ENCODE measurements at places on chromosomes 11 and 22.

DNA sequence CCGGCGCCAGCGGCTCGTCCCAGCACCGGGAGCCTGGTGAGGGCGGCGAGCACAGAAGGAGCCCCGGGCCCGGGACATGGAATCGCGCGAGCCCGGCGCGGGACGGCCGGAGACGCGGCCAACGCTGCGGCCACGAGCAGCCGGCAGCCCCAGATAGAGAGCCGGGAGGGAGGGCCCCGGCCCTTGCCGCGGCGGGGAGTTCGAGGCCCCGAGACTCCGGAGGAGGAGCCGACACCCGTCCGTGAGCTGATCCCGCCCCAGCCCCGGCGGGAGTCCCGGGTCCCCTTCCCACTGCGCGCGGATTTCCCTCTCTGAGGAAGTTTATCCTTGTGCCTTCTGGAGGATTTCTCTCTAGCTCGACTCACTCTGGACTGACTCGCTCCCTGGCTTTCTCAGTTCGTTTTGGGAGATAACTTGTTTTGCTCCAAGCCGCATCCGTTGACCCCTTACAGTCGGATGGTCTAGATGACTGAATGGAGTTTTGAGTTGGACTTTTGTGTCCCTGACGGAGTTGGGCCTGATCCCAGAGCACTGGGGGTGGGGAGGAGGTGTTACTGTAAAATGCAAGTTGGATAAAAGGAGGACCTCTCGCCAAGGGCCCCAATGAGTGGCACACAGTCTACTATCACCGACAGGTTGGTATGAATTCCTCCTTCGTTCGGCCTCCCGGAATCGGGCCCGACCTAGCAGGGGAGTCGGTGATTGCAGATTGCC is 585 bp downstream of the ARHGEF12 start:
- DNase-seq: no peak

DNA sequence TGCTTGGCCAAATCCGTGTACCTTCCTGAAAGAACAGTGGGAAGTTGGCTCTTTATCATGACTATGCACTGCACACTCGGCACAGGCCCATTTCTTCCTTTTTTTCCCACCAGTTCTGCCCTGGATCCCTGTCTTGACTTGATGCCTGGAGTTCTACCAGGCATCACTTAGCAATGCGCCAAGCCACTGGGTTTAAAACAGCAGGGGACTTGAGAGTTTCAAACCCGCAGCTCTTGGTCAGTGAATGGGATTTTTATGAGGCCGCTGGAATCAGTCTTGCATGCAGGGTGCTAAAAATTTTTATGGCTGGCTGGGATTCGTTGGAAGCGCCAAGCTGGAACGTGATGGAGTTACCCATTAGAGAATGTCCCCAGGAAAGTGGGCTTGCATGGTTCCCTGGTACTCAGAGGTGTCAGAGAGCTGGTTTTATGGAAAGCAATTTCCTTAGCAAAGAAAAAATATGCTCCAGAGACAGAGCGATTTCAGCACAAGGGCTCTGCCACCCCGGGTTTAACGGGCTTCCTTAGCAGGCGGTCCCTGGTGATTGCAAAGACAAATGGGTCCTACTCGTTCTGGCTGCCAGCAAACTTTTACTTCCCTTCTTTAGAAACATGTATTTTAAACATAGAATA is 432.9 kb downstream of the TENM4 start:
- no peak for DNase-seq

DNA sequence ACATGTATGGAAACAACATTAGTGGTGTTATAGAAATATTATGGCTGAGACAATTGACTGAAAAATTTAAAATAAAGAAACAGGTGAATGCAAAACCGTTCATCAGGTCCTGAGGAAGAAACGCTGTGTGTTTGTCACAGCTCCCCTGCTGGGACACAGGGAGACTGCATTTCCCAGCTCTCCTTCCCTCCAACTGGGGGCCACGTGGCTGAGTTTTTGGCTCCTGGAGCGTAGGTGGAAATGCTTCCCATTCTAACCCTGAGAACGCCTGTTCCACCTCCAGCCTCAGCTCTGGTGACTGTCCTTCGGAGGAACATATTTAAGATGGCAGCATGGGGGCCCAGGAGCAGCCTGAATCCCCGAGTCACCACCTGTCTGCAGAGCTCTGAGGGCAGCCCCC is 398.6 kb downstream of the BRD1 start:
- no peak for DNase-seq

- no peak for DNase-seq
Observed at GRCh38 chr11:2121227-2122130, 17.7 kb downstream of the IGF2 start.

- DNase-seq: no peak
Observed at GRCh38 chr11:69447786-69448185, 33.7 kb upstream of the LINC01488 start.

- no peak for DNase-seq
Observed at GRCh38 chr11:110298301-110298765, 1.9 kb upstream of the RDX start.

DNA sequence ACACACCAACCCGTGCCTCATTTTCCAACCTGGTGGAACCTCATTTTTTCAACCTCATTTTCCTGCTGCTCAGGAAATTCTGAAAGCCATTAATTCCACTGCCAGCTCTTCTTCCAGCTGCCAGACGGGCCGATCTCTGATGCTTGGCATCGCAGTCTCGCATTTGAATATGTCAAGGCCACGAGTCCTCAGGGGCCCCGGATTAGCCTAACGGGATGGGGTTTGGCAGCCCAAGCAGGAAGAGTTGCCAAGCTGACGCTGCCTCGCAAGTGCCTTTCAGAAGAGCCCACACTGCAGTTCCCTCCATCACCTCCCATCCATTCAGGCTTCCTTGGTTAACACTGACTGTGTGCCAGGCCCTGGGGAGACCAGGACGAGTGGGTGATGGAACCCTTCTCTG is 8.7 kb downstream of the RASD2 start:
- no peak for DNase-seq

GRCh38 chr11:66564538-66564937 is 3.9 kb downstream of the CTSF start:
- no peak for DNase-seq

DNA sequence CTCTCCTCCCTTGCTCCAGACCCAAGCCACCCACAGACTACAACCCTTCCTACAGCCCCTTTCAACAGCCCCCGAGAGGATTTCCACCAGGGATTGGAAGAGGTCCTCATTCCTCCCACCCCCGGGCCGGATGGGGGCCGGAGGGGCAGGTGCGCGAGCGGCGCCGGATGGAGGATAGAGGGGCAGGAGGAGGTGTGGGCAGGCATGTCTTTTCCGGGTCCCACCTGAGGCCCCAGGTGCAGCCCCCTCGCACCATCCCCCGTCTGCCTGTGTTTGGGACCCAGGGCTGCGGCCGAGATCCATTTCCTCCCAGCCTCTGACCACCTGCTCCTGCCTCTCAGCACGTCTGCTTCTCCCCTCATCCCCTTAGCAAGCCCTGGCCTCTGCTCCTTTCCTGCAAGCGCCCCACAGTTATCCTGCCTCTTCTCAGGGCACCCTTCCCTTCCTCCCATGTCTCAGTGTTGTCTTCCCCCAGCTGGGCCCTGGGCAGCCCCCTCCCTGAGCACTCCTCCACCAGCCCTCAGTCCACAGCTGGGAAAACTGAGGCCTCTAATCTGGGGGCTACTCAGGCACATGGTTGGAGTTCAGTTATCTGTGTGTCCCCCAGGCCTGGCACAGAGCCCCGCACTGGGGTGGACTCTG is 19.3 kb upstream of the CBX7 start:
- no peak for DNase-seq

DNA sequence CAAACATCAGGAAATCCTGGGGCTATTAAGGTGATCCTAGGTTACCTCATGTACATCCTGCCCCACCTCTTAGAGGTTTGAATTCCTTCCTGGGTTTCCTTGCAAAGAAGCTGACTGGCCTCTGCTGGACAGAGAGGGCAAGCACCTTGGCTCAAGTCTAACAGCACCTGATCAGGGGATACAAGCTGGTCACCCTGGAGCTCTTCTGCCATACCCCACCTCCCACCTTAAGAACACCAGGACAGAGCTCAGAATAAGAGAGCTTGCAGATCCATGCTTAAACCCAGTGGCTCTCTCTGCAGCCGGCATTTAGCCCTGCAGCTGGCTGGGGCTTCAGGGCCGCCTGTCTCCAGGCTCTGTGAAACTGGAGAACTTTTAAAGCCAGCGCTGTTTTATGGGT is 386.6 kb upstream of the NARS2 start:
- no peak for DNase-seq

DNA sequence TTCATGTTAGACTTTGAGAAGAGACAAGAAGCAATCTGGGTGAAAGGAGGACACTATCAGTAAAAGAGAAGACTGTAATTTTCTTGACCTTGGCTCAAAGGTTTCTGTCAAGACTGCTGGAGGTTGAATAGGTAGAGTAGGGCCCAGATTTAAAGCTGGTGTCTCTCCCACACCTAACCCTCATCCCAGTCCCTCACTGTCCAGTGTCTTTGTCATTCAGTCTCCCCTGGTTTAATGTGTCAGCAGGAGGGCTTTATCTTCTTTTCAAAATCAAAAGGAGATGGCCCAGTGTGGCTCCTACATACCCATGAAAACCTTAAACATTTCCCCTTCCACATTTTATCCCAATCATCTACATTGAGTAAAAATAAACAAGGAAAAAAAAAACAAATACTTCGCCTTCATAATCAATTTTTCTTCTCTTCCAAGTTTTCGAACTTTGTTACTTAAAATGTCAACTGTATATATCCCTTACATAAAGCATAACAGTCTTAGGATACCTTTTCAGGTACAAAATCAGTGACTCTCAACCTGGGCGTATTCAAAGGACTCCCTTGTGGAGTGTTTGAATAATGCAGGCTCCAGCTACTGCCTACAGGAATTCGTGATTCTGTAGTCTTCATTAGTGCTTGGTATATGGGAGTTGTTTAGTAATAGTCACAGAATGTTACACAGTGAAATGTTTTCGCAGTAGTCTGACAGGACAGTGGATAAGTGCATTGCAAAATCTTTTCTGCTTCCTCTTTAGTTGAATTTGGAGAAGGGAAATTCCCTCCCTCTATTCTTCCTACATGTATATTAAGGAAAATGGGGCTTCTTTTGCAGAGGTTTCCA is 87.2 kb downstream of the FAT3 start:
- DNase-seq: no peak

DNA sequence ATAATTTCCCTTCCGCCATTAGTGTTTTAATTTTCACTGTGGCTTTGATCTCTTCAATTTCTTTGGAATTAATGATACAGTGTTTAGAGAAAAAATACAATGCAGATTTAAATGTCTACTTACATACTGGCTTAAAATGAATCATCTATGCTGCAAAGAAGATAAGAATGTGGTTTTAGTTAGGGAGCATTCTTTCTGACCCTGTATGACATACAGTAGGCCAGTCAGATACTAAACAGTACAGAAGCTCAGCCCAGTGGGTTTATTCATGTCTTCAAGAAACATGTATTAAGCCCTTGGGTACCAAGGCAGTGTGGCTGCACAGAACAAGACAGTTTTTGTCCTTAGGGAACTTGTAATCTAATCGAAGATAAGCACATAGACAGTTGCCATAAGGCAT is 268.8 kb downstream of the DDX10 start:
- DNase-seq: no peak

DNA sequence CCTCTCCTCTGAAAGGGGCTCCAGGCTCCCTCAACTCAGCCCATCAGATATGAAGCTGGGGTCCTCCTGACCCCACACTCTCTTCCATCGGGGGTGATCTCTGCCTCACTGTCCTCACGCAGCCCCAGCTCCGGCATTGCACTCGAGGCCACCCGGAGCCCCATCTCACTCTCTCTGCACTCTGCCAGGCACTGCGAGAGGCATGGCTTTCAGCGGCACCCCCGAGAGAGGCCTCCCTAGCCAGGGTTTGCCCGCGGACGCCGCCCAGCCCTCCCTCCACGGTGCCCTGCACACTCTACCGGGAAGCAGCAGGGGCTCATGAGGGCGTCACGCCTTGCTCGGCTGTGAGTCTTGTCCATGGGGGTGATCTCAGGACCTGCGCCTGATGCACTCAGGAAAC is 436.2 kb downstream of the BRD1 start:
- DNase-seq: no peak

DNA sequence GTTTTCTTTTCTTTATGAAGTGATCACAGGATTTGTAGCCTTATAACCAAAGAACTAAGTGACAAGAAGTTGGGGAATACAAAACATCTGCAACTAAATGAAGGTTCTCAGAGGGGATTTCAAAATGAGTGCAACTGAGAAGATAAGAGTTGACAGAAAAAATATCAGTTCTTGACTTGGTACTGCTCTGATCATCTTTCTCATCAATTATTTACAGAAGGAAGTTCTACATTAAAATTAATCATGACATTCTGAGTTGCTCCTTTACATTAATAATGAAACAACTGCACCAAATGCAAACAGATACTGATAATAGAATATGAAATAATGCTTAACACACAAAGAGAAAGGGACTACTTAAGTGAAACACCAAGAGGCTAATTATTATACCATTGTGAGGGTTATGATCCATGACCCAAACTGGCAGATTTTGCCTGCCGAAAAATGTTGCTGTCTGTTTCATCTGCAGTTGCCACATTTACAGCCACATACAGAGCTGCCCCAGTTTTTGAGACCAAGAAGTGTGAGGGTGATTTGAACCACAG is 561.9 kb upstream of the ANO5 start:
- no peak for DNase-seq

GRCh38 chr11:77223797-77224196 is 77.7 kb downstream of the GDPD4 start:
- no peak for DNase-seq

GRCh38 chr11:69716891-69717747 is 13.3 kb upstream of the FGF19 start:
- no peak for DNase-seq

DNA sequence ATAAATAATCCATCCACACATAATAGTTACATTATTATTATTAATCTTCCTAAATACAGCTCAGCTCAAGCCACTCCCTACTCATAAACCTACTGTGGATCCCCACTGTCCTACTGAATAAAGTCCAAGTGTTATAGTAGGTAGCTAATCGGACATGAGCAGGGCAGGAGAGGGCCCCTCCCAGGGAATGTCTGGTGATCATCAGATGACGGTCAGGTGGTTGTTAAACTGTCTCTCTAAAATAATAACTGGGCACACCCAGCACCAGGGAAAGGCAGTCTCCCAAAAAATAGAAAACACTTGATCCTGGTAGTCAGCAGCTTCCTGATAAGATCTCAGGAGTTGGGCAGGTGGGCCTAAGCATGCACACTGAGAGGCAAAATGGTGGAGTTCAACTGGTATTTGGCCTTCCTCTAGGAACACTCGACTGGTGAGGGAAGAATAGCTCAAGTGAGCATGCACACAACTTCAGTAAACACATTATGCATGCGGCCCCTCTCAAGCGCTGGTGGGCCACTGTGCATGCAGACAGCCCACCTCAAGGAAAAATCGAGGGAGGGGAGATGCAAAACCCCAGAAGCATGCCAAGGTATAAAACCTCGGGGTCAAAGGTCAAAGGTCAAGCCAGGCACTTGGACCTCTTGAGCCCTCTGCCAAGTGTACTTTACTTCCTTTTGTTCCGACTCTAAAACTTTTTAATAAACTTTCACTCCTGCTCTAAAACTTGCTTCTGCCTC is 65.0 kb downstream of the LRRC32 start:
- no peak for DNase-seq

DNA sequence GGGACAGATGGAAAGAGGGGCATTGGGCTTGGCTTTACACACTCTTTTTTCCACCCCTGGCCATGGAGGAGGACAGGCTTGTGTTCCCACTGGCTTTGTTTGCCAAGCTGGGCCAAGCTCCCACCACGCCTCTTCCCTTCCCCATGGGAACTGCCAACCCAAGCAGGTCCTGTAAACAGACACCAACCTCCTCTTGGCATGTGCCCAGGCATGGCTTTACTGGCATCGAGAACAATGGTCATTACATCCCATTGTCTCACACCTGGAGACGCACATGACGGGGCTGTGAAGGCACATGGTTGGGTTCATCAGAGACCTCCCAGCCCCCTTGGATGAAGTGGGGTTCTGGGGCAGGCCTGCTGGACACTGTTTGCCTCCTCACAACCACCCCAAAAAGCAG is 11.7 kb downstream of the SEC14L3 start:
- DNase-seq: no peak

Data from stimulated activated naive CD4-positive, alpha-beta T cell treated with Interleukin-2 at 50 U/mL for 16 hours (primary cell).